Activated CD8-positive, alpha-beta memory T cell treated with anti-CD3 and anti-CD28 coated beads, Interleukin-2, amount 50 U/mL, for 48 hours (primary cell): ENCODE measurements at places on chromosomes 2 and 18.

- no peak for DNase-seq
Observed at GRCh38 chr18:45670281-45670962, 53.6 kb upstream of the SLC14A1 start.

GRCh38 chr2:180720829-180721228 lies 259.6 kb upstream of the UBE2E3 start:
- no peak for DNase-seq

DNA sequence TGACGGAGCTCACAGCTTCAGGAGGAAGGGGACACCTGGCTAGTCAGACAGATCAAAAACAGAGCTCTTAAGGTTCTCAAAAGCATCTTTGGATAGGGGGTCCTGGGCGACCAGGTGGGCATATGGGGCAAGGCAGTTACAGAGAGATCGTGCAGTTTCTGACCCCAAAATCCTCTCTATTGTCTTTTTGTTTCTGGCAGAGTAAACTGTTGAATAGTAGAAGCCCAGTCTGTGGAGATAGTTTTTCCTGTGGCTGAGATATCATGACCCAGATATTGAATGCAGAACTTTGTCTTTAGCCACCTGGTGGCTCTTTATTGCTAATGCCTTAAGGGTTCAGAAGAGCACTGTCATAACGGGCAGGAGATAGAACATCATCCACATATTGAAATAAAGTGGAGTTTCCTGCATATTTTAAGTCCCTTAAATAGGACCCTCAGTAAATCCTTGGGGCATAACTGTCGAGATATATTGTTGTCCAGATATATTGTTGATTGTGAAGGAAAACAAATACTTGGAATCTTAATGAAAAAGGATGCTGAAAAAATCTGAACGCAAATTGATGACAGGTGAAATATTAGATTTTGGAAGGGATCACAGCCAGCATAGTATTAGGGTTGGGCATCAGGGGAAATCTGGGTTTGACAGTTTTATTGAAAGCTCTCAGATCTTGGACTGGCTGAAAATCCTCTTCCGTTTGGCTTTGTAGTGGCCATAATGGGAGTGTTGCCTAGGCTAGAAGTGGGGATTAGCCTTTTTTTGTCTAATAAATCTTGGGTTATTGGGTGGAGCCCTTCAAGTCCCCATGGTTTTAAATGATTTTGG lies 14.1 kb upstream of the ZDBF2 start:
- DNase-seq: no peak

- no peak for DNase-seq
Observed at GRCh38 chr2:230868947-230869913, 4.5 kb downstream of the ITM2C start.

DNA sequence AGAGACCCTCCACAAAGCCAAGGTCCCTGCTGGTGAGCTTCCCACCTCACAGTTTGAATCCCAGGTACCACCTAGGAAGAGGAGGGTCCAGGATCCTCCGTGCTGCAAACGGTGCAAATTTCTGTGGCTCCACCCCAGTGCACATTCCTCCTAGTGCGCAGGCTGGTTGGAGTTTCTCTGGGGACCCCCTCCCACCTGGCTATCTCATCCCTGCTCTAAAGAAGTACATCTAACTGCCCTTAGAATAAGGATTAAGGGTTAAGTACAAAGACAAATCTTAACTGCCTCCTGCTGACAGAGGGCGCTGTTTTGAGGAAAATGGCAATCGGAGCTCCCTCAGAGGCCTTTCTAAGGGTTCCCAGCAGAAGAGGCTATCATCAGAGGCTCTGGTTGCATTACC lies 109.6 kb upstream of the FSIP2 start:
- DNase-seq: no peak

DNA sequence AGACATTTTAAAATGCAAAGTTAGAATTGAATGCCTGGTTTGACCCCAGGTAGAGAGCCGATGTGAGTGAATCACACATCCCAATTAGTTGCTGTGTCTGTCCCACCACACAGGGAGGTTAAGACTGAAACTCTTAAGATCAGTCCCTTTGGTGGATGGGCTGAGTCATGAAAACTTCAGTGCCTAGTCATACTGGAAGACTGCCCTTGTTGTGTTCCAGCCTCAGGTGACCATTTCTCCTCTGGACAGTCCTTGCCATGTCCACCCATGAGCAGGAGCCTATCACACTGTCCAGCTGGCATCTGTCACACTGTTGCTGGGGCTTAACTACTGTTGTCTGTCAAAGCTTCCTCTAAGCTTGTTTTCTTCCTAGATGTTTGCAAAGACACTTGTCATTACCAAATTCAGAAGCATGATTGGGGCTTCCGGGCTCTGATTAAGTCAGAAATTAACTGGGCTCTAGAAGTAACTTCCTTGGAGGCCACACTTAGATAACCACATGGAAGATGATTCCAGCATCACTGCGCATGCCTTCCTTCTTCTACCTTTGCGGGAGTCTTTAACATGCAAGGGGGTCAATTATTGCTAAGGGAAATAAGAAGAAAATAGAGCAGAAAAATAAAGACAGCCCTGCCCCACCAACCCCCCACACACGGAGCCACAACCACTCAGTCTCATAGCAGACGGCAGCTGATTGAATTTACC lies 21.3 kb downstream of the CYRIA start:
- DNase-seq: no peak

DNA sequence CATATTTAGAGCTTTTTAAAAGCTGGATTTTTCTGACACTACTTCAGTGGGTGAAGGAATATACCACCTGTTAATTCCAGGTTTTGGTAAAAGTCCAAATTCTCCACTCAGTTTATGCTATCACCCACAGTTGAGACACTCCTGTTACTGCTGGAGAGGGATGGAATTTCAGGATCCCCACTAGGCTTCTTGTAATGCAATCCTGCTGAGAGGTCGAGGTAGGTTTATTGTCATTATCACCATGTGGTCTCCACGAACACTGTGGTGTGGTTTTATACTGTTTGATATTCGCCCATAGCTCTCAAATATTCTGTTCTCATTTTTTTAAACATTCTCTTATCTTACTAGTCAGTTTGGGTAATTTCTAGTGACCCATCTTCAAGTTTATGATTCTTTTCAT lies 167.9 kb downstream of the CCDC102B start:
- no peak for DNase-seq

GRCh38 chr18:55447672-55448018 lies 140.3 kb downstream of the TCF4 start:
- DNase-seq: no peak

DNA sequence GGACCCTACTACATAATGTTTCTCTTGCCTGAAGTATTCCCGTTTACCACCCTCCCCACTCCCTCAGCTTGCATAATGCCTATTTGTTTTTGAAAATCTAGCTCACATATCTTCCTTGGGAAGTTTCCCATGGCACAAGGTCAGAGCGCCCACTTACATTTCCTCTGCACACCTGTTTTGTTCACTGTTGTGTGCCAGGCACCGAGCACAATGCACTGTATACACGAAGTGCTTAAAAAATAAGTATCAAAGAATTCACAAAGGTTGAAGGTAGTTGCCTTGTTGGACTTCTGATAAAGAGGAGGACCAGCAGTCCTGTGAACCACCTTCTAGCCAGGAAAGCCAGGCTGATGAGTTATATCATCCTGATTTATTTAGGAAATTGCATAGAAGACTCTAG lies 16.8 kb upstream of the RHOB start:
- no peak for DNase-seq

DNA sequence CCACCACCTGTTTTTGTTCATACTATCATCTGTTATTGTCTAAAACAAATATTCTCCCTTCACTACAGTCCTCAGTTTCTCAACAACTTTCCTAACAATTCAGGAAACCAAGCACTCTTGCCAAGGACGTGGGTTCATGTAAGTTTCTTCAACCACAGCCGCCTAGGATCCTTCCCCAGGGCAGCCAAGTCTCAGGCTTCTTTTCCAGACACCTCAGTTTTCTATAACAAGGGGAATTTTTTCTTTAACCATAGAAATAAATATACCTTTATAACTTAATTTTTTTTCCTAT lies 39.4 kb upstream of the AGPS start:
- DNase-seq: no peak

- DNase-seq: no peak
Observed at GRCh38 chr18:9428301-9428706, 47.0 kb upstream of the RALBP1 start.

DNA sequence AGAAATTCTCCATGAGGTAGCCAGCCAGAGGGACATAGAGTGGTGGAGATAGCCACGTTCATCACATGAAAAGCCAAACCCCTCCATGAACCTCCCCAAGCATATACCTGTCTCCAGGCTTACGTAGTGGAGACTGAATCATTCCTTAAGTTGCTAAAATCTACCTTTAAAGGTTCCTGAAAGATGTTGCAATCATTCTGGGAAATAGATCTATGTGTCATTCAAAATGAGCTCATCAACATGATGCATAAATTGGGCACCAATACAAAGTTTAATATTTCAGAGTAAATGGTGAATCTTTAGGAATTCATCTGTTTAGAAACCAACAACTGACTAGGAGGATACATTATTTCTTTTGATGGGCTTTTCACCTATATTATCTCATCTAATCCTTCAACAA lies 362.6 kb upstream of the ID2 start:
- DNase-seq: no peak

GRCh38 chr18:69358212-69358895 lies 42.3 kb upstream of the DOK6 start:
- DNase-seq: no peak

DNA sequence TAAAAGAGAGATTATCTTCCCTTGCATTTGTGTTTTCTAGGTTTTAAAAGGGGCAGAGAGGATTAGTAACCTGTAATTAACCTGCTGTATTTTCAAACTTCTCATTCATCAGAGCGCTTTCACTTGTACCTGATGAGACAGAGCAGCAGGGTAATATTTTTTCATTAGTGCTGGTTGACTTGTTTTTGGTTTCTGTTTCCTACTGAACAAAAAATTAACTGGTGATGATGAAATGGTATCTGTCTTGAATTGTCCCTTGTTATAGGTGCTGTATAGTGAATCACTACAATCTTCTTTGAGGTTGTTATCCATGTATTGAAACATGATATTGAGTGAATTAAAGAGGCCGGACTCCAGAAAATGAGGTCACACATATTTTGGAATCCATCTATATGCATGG lies 37.9 kb downstream of the CDH20 start:
- no peak for DNase-seq

DNA sequence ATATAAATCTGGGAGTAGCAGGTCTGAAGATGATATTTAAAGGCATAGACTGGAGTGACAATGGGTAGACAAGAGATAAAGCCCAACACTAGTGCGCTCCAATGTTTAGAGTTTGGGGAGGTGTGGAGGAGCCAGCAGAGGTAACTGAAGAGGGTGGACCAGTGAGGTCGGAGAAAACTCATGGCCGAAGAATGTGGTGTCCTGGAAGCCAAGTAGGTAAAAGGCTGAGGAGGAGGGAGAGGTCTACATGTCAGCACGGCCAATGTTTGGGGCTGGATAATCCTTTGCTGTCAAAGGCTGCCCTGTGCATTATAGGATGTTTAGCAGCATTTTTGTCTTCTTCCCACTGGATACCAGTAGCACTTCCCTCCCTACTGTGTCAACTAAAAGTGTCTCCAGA lies 78.8 kb upstream of the KCNE4 start:
- DNase-seq: no peak

- DNase-seq: no peak
Observed at GRCh38 chr2:12155303-12156051, 409.0 kb downstream of the LPIN1 start.

DNA sequence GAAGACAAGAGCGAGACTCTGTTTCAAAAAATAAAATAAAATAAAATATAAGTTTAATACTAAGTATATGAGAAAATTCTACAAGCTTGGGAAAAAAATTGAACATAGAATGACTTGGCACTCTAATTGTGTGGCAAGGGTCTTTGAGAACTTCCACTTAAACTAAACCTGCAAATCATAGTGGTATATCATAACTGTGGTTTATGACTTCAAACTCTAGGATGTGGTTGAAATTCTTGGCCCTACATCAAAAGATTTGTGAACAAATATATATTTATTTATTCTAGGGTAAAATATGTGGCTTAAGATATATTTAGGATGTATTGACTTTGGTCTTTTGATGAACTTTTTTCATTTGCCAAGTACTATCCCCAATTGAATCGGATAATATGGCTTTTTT lies 3.1 kb upstream of the FAM171B start:
- no peak for DNase-seq

DNA sequence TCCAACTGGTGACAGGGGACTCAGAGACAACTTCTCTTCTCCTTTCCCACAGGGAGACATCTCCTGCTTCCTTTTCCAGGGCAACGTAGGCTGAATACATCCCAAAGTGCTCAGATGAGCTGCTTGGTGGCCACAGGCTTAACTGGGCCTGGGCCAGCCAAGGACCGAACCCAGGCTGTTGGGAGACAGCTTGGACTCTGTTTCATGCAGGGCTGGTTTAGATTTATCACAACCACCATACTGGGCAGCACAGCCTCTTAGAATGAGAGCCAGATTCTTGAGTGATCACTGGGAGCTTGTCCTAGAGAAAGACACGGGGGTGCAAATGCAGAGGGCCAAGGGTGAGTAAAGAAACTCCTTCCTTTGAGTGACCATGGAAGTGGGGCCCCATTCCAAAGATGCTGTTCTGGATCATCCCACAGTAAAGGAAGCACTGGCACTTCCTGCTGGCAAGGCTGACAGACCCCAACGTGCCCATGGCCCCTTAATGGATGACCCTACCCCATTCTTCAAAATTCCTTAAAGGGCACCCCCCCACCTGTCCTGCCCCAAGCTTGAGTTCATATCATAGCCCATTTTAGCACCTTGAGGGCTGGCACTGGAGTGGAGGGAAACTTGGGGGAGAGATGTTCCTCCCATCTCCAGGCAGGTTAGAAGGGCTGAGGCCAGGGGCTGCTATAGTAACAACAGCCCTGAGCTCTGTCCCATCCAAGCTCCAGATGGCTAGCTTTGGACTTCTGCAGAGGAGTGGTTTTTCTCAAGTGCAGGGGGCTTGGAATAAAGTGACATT lies 84.1 kb downstream of the CAPN13 start:
- peak; percentile 25 for DNase-seq

DNA sequence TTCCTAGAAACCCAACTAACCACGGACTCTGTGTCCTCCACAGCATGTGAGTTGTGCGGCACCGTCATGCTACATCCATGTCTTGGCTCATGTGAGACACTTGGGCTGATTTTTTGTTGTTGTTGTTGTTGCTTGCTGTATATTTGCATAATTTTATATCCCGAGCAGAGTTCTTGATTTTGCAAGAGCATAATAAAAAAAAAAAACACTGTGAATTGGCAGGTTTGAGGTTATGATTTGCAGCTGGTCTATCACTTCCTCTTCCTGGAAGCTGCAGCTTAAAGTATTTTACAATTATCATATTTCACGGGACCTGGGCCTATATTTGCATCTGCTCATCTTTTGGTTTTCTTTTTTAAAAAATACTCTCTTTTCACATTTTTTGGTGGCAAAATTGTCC lies 142.3 kb upstream of the NRP2 start:
- DNase-seq: no peak

- DNase-seq: no peak
Observed at GRCh38 chr2:209686448-209686847, 85.2 kb upstream of the UNC80 start.

DNA sequence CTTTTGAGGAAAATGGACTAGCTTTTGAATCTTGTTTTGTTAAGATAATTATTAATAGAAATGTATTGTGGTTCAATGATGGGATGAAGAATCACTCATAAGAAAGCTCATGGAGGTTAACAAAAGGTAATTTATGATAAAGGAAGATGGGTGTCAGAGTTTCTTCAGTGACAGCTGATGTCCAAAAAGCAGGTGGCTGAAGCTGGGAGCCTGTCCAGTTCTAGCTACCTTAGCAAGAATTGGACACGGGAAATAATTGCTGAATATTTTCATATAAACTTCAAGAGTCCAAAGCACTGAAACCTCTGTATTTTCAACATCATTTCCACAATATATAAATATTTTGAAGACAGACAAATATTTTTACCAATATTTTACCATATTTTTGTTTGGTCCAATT lies 1505.8 kb upstream of the SLC39A10 start:
- DNase-seq: no peak
